Activated CD4-positive, alpha-beta T cell treated with anti-CD3 and anti-CD28 coated beads, Interleukin-2, amount 50 U/mL, for 1 hour (primary cell): ENCODE measurements at places on chromosomes 5 and 9.

GRCh38 chr9:82122731-82123130, 134.2 kb downstream of the SPATA31D1 start:
- no peak for DNase-seq

DNA sequence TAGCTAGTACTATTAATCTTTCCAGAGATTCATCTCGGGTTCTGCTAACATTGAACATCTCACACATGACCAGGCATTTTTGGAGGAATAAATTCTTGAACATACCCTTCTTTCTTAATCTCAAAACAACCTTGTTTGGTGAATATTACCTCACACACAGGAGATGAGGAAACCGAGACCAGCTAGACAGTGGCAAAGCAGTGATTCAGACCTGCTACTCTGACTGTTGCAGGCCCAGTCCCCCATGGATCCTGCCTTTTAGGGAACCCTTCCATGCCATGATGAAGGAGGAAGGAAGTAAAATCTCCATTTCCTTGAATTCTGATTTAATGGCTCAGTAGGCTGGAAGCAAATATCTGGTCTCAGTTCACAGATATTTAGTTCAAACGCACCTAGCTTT, 2.6 kb downstream of the PCSK5 start:
- DNase-seq: no peak

- DNase-seq: no peak
Measured at GRCh38 chr5:165209101-165209727, 1703.8 kb downstream of the MAT2B start.

- no peak for DNase-seq
Measured at GRCh38 chr5:132839426-132840301, 9.2 kb upstream of the SHROOM1 start.

GRCh38 chr9:136671646-136672430, 9.1 kb downstream of the EGFL7 start:
- peak; percentile 45 for DNase-seq

DNA sequence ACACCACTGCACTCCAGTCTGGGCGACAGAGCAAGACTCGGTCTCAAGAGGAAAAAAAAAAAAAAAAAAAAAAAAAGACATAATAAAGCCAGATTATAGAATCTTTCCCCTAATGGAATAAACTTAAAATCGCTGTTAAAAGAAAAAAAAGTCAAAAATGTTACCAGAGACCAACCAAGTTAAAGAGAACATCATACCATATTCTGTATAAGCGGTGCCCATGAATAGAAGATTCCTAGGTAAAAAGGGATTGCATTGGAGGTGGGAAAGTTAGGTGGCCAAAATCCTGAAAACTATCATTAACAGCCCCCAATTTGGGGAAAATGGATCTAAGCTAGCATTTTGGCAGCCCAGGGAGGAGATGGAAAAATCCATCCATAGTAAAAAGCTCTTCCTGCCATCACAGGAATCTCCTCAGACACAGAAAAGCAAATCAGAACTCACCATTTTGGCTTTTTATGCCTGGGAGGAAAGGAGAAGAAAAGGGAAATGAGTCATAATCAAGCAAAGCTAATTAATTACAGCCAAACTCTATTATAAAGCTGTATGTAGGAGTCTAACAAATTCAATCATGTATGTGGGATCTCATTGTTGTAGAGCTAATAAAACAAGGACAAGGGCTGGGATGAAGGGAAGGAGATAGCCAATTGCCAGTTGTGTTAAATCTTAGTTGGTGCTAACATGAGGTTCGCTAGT, 363.8 kb downstream of the ARL15 start:
- DNase-seq: no peak

DNA sequence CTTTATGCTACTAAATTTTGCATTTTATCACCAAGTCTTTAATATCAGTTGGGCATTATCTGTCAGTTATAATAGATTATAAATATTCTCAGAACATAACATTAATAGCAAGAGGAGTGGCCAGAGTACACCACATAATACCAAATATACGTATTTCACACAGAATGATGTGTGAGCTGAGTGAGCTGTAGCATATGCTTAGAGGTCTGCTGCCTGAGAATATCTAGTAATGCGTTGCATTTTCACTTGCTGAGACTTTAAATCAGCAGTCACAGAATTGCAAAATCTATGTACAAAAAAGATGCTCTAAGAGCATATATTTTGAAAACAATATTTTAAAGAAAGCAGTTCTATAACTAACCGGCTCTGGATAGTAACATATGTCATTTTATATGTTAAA, 921.1 kb upstream of the EDIL3 start:
- no peak for DNase-seq

- no peak for DNase-seq
Measured at GRCh38 chr5:173707392-173707791, 90.9 kb upstream of the BOD1 start.

GRCh38 chr5:130109152-130109551, 204.9 kb downstream of the CHSY3 start:
- no peak for DNase-seq

- no peak for DNase-seq
Measured at GRCh38 chr5:93723681-93724080, 17.7 kb downstream of the POU5F2 start.

DNA sequence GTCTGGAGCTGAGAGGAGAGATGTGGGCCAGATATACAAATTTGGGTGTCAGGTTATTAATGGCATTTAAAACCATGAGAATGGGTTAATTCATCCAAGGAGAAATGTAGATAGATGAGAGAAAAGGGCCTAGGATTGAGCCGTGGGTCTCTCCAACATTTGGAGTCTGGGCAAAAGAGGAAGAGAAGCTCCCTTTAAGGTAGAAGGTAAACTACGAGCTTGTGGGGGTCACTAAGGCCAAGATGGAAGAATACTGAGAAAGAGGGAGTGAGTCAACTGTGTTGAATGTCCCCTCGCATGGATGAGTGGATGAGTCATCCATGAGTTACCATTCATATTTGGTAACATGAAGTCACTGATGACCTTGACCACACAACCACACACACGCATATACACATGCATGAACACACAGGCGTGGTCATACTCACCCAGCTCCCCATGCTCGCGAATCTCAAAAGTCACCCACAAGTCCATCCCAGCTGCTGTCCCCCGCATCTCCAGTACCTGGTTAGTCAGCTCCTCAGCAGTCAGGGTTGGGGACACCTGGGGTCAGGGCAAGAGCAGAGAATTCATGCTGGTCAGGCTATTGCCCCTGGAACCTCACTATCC, 6.8 kb upstream of the FCHSD1 start:
- DNase-seq: no peak
